ENCODE measurements at places on chromosomes 5 and 9. TPM values are rescaled to one million over a fixed set of nuclear protein-coding genes. Genes with fewer than 3 reads are reported as not detected.

SH3TC2 gene
- not detected for total RNA-seq

TLE4 gene
- total RNA-seq = 106 TPM

SYK gene
- 8.5 TPM for total RNA-seq

FAM78A gene
- 104 TPM for total RNA-seq

Data from naive thymus-derived CD4-positive, alpha-beta T cell (primary cell).